NCI-H510A treated with DMSO at 0.1 percent for 48 hours (cell line): ENCODE measurements at places on chromosomes 5 and 9.

- DNase-seq = no peak
Measured at GRCh38 chr9:136627703-136628102, 35.0 kb upstream of the EGFL7 start.

- DNase-seq = no peak
Measured at GRCh38 chr9:113927277-113927676, 51.2 kb downstream of the ZNF618 start.

DNA sequence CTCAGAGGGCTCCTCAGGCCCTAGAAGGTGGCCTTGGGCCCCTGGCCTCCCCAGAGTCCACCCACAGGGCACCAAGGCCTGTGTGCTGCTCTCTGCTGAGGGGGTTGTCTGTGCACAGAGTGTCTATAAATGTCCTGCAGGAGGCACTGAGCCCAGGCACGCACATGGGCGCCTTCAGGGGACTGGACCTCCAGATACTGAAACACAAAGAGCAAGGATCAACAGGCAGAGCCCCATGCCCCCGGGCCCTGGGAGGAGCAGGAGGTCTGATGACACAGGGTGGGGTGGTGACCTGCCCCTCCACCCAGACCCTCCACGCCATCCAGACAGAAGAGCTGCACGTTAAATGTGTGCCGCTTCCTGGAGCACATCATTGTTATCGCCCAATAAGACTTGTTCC is 64.6 kb upstream of the SIMC1 start:
- DNase-seq = no peak

DNA sequence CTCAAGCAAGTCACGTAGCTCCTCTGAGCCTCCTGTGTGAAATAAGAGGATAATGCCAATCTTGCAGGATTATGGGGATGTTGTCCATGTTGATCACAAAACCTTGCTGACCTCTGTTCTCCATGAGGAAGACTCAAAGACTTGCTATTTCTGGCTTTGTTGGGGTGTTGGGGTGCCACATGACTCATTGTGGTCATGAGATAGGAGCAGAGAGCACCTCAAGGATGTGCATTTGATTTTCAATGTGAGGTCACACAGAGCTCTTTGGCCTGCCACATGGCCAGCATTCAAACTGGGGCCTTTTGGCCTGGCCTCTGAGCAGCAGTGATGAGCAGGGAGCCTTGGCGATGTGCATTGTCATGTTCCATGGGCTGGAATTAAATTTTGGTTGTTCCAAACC is 380.3 kb downstream of the GADD45G start:
- no peak for DNase-seq

- DNase-seq = no peak
Measured at GRCh38 chr9:93952119-93952783, 2.9 kb downstream of the BARX1 start.

DNA sequence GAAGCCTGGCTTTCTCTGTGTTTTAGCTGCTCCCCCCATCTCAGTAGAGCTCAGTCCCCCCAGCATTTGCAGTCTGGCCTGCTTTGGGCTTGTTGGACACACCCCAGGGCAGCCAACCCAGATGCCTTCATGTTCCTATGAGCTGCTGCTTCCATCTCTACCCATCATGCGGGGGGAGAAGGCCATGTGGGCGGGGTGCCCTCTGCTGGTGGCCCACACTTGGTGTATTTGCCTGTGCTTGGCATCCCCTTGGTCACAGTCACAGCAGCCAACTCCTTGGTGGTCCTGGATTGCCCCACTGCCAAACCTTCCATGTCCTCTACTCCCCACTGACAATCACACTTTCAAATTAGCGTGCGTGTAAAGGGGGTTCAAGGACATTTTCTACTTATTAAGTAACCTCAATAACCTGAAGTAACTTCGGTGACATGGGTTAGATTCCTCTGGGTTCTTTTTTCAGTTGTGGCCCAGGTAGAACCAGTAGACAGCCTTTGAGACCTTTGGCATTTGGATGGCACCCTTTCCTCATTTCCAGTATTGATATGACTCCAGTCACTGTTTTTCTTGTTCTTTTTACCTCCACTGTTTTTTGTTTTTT is 42.8 kb downstream of the SNX30 start:
- DNase-seq = peak; percentile 27

DNA sequence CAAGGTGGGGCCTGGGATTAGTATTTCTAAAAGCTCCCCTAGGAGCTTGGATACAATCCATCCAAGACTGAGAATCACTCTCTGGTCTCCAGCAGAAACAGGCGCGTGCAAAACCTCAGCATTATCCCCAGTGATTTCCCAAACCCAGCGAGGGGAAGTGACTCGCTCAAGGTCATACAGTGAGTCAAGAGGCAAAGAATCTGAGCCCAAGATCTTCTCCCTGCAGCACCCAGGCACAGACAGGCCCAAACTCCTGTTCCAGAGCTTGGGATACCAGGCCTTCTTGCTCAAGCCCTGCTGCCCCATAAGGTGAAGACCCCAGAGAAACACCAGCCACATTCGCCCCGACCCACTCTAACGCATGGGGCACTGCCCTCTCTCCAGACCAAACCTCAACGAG is 33.2 kb downstream of the SHB start:
- DNase-seq = no peak

GRCh38 chr9:91378695-91379127 is 17.0 kb upstream of the AUH start:
- no peak for DNase-seq

DNA sequence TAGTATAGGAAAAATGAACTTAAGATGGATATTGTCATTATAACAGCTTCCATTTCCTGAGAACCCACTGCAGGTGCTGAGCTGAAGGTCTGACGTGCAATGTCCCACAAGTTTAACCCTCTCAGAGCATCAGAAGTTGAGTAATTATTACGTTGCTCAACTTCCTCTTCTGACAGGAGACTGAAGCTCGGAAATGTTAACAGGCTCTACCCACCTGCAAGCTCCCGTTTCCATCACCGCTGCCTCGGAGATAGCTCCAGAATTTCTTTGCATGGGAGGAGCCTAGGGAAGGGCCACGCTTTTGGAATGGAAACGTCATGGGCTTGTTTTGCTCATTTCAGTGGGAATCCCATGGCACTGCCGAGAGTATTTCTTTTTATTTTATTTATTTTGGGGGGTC is 1.0 kb upstream of the NTMT1 start:
- peak; percentile 51 for DNase-seq

DNA sequence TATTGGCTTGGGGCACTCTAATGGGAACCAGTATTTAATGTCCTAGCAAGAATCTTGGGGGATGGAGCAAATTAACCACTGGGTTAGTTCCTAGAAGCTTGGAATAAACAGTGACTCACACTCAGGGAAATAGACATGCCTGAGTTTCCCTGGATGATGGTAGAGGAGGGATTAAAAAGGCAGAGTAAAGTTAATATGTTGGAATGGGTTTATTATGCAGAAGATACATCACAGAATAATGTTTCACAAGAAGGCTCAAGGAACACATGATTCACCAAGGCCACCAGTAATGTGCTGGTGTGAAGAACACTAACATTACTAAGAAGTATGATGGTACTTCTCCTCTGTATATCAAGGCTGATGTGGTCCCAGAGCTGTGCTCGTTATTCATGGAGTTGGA is 752.9 kb upstream of the SEMA6A start:
- DNase-seq = no peak

DNA sequence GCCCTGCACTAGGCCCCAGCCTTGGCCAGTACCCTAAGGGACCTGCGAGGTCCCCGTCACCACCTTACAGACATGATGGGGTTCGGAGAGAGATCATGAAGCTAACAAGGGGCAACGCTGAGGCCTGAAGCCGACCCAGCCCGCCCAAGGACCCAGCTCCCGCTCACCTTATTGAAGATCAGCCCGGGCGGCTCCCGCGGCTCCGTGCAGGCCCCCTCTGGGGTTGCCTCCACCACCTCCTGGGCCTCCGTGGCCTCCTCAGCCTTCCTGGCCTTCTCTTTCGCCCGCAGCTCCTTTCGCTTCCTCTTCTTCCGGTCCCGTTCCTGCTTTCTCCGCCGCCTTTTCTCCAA is 3.6 kb downstream of the SURF6 start:
- DNase-seq = no peak

- no peak for DNase-seq
Measured at GRCh38 chr5:98776066-98776705, 2.7 kb downstream of the RGMB start.

DNA sequence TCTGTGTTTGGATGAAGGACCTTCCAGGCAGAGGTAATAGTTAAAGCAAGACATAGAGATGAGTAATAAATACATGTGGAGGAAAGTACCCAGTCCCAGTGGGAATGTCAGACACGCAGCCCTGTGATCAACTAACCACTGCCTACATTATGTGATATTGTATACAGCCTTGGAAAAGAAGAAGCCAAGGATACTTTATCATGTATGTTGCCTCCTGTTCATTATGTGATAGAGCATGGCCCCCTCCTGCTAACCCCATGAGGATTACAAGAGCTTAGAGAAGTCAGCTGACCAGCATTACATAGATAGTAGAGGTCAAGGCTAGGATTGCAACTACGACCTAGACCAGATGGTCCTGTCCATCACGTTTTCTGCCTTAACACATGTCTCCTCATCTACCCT is 497.0 kb upstream of the TNC start:
- DNase-seq = no peak

DNA sequence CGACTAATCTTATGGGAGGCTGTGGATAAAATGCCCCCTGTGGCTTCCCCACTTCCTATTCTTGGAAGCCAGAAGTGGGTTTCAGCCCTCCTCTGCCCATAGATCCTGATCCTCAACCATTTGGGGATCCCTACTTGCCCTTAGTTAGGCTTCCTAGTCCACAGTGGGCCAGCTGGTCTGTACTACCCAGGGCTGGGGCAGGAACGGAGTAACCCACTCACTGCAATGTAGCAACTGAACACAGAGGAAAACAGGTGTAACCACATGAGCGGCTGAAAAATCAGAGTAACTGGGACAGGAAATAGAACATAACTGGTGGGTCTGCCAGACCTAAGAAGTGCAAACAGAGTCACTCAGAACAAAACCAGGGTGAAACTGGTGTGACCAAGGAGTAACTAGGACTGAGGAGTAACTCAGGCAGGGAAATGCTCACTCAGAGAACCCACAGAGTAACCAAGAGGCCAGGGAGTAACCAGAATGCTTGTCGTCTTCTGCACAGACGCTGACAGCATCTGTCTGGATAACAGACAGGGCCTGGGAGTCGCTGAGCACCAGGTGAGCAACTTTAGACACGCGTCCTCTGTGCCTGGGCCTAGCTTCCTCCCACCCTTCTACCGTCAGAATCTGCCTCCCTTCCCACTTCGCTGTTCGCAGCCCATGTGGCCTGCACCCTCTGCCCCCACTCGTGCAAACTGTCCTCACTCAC is 1.0 kb downstream of the AQP3 start:
- DNase-seq = no peak
